Stomach (tissue), 19 donors: ENCODE measurements at places on chromosomes 7 and 10. TPM values are rescaled to one million over a fixed set of nuclear protein-coding genes. Genes with fewer than 3 reads are reported as not detected.
A peak's percentile ranks its signal among the peaks of the same experiment; 100 is the strongest.

The ITIH5 gene
- polyA plus RNA-seq = 4.0 TPM

DNA sequence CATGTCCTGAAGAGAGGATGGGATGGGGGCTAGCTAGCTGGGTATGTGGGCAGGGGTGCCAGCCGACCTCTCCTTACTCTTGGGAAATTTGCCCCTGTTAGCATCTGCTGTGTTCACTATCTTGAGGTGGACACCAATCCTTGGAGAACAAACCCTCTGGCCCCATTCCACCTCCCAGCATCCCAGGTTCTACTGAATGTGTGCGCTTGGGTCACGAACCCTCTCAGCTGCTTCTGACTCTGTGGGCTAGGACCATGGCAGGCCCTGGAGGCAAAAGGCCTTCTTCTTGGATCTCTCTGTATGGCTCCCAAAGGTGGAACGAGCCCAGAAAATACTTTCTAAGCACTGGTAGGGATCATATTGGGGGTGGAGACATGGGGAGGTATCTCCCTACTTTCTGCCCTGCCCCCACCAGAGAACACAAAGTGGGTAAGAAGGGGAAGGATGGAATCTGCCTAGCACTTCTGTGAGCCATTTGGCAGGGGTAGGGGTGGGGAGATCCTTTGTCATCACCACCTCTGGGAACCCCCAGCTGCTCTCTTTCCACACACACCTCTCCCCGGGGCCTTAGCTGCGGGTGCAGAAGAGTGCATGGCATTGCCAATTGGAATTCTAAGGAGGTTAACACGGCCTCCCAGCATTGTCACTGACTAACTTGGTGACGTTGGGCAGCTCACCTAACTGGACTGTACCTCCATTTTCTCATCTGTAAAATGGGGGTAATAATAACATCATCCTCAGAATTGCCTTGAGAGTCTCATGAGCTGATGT, 7.7 kb downstream of the UNC5B start:
- DNase-seq = peak; percentile 2

DNA sequence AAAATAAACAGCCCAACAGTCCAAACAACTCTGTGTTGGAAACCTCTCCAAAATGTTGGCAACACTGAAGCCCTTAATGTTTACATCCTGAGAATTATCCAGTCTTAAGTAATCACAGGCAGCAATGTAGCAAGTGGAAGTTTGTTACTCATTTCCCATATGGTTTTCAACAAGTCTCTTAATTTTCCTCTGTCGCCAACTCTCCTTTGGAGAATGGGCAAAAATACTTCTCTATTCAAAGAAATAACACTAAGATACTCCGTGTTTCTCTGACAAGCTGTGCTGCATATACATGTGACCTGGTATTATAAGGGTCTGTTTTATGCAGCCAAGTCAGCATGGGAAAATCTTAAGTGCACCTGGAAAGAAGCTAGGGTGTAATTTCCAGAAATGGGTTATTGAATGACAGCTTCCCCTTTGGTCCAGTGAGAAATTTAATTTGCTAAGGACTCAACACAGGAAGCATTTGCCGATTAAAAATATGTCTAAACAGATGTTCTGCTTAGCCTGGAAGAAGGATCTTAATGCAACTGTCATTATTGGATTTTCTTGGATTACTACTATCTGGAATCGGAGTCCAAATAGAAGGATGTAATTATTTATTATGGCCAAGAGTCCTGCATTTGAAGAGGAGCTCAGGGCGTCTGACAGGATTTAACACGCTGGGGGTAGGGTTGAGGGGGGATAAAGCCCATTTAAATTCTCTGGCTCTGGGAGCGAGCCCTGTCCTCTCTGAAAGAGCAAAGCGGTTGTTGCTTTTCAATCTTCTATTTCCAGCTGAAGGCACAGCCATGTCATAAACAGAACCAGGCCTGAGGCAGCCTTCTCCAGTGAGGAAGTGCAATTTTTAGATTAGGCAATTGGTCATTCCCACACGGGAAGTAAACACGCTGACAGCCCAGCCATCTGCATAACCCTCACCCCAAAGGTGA, 73.1 kb downstream of the TLL2 start:
- DNase-seq = peak; percentile 60

GRCh38 chr10:63642808-63643207, 121.6 kb downstream of the REEP3 start:
- no peak for DNase-seq

The SERPINE1 gene
- polyA plus RNA-seq = 3.2 TPM

The CTAGE8 gene
- 6.0 TPM for polyA plus RNA-seq

DNA sequence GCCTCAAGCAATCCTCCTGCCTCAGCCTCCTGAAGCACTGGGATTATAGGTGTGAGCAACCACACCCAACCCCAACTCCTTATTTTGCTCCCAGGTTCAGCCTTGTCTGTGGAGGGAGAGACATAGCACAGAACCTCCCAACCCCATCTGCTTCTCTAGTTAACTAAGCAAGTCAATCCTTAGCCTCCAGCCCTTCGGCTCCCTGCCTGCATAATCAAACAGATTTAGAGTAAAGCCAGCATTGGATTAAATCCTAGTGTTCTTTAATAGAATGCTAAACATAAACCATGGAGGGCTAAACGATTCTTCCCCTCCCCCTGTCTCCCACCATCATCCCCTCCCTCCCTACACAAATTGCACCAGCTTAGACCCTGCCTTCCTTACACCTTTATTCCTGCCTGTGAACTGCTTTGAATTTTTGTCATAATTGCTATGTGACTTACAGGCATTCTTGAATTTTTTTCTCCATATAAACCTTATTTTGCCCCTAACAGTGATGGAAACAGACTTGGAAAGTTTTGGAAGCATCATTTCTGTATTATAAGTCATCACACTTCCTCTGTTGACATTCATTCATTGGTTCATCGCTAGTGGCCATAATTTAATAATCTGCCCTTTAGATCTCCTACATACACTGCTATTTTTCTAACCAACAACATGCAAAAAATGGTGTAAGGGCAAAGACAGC, 72.6 kb upstream of the TOMM7 start:
- DNase-seq = no peak

The KLLN gene
- 0.31 TPM for polyA plus RNA-seq

- no peak for DNase-seq
Measured at GRCh38 chr7:39238234-39238869, 260.6 kb downstream of the POU6F2 start.

DNA sequence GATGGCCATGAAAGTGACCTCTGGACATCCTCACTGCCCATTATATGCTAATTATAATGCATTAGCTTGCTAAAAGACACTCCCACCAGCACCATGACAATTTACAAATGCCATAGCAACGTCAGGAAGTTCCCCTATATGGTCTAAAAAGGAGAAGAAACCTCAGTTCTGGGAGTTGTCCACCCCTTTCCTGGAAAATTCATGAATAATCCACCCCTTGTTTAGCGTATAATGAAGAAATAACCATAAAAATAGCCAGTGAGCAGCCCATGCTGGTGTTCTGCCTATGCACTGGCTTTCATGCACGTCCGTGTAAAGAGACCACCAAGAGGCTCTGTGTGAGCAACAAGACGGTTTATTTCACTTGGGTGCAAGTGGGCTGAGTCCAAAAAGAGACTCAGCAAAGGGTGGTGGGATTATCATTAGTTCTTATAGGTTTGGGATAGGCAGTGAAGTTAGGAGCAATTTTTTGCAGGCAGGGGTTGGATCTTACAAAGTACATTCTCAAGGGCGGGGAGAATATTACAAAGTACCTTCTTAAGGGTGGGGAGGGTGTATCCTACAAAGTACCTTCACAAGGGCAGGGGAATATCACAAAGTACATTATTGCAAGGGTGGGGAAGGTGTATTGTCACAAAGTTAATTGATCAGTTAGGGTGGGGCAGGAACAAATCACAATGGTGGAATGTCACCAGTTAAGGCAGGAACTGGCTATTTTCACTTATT, 45.6 kb downstream of the LBX1 start:
- no peak for DNase-seq

The CFAP43 gene
- not detected for polyA plus RNA-seq

DNA sequence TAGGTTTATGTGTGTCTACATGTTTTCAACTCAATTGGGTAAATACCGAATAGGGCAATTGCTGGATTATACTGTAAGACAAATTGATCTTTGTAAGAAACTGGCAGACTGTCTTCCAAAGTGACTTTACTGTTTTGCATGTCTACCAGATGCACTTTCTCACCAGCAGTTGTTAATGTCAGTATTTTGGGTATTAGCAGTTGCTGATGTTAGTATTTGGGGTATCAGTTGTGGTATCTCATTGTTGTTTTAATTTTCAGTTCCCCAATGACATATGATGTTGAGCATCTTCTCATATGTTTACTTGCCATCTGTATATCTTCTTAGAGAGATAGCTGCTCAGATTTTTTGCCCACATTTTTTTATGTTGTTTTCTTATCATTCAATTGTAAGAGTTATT, 10.6 kb downstream of the PDE6C start:
- no peak for DNase-seq

- DNase-seq = peak; percentile 52
Measured at GRCh38 chr10:80468002-80468401, 13.9 kb downstream of the TSPAN14 start.

The MYO1G gene
- polyA plus RNA-seq = 3.4 TPM

DNA sequence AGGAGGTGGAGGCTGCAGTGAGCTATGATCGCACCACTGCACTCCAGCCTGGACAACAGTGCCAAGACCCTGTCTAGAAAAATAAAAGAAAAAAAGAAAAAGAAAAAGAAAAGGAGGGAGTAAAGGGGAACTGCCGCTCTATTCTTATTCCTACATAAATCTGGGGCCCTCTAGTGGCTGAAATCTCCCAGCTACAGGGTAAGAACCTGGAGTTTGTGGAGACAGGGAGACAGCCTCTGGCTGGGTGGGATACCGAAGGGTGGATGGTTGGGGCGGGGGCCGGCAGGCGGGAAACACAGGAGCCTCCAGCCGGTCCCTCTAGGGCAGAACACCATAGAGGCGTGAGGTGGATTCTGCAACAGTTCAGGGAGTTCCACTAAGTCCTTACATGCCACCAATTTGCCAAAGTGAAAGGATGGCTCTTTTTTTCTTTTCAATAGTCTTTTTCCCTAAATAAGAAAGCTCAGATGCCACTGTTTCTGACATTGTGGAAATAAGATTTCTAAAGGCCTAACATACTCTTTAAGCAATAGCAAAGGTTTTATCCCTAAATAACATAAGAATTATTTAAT, 117.3 kb downstream of the SVIL start:
- no peak for DNase-seq

DNA sequence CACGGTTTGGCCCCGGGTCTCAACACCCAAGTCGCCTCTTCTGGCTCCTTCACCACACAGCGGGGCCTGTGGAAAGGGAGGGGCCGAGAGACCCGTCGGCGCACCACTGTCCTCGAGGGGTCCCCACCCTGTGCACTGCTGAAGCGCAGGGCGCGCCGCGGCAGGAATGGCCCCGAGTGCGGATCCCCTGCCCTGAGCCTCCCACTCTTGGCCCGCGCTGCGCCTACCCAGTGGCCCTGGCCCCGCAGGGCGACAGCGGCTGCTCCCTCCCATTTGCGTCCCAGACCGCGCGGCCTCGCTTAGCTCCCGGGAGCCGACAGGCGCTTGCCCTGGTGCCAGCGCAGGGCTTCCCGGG, 2.1 kb upstream of the SFMBT2 start:
- DNase-seq = no peak

The DDC gene
- 4.7 TPM for polyA plus RNA-seq

The AKR1D1 gene
- not detected for polyA plus RNA-seq

The CCL26 gene
- polyA plus RNA-seq = not detected

GRCh38 chr10:114970515-114970914, 32.5 kb downstream of the TRUB1 start:
- DNase-seq = no peak

The RBM20 gene
- 0.25 TPM for polyA plus RNA-seq

The SYNPO2L gene
- polyA plus RNA-seq = 0.12 TPM

The RSPH10B2 gene
- polyA plus RNA-seq = not detected

- no peak for DNase-seq
Measured at GRCh38 chr7:155217634-155218033, 80.0 kb upstream of the INSIG1 start.

GRCh38 chr10:30455816-30456215, 21.8 kb downstream of the MAP3K8 start:
- DNase-seq = peak; percentile 29

DNA sequence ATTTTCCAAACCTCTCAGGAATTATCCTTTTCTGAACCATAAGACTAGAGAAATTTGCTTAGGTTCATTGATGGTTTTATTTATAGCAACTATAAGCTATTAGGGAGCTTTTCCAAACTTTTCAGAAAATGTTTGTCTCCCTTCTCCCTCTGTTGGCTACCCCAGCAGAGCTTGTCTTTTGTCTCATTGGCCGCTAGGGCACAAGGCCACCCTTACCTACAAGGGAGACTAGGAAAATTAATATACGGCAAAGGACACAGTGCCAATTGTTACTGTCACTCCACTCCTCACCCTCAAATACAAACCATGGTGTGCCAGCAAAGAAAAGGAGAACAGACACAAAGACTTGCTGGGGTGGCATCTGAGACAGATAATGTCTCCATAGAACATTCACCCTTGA, 471.4 kb downstream of the XPNPEP1 start:
- DNase-seq = no peak

DNA sequence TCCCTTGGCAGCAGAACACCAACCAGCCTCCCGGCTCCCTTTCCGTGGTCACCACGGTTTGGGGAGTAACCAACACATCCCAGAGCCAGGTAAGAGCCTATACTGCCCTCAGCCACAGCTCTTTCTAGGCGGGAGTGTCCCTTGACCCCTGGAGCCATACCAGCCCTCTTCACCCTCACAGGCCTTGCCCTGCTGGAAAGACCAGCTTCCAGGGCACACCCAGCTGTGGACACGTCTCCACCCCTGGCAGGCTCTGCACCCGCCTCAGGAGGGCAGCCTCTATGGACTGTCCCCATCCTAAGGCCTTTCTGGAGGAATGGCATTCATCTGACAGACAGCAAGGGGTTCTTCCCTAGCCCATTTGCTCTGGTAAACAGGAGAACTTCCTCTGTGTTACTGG, 57.5 kb upstream of the PPIF start:
- DNase-seq = no peak

- no peak for DNase-seq
Measured at GRCh38 chr10:28912017-28912783, 234.9 kb downstream of the BAMBI start.

The RAPGEF5 gene
- 3.6 TPM for polyA plus RNA-seq

- DNase-seq = no peak
Measured at GRCh38 chr10:98676895-98677294, 230.2 kb upstream of the HPS1 start.

The PEX1 gene
- 8.1 TPM for polyA plus RNA-seq

The MRC1 gene
- polyA plus RNA-seq = 7.0 TPM

The C7orf33 gene
- polyA plus RNA-seq = not detected

GRCh38 chr7:7672545-7673239, 32.1 kb downstream of the UMAD1 start:
- no peak for DNase-seq

The EGR2 gene
- polyA plus RNA-seq = 0.46 TPM

- DNase-seq = peak; percentile 25
Measured at GRCh38 chr7:92904244-92905131, 68.1 kb upstream of the CDK6 start.

DNA sequence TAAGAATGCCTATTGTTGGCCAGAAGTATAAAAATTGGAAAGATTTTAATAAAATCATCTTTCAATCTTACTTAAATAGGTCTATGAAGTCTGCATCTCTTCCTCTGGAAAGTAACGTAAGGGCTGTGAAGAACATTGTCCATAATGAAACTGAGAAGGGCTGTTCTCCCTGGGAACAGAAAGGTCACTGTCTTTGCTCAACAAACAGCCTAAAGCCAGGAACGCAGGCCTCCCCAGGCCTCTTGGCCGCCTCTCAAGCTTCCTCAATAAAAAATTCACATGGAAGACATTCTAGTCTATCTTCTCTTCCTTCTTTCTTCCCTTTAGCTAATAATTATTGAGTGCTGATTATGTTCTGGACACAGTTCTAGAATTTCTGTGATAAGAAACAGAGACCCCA, 9.1 kb upstream of the IDI2 start:
- no peak for DNase-seq
